Thoracic aorta (tissue), 2 donors: ENCODE measurements at places on chromosomes 3 and 15.

GRCh38 chr15:89827829-89828228, 13.2 kb upstream of the ANPEP start:
- DNase-seq, result no peak

- no peak for DNase-seq
These were observed at the start of gene MAP1A for GRCh38 chr15:43517354-43518196. Gene MAP1A (plus strand): TSS chr15:43517608. CDS start chr15:43521474, 3,866 bp downstream.

- no peak for DNase-seq
These were observed 79.7 kb downstream of the HHLA2 start for GRCh38 chr3:108376026-108376425.

DNA sequence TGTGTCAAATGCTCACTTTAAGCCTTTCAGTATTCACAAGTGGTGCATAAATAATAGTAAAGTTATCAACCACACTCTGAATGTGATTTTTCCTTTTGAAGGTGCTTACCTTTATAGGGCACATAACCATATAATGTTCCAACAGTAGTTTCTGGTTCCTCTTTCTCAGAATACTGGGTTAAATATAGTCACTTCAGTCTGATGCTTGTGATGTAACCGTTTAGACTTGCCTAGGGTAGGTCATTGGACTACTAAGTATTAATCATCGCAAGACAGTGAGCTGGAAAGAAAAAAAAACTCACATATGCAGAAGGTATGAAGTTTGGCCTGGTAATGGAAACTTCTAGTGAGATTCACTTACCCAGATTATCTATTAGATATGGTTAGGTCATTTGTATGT, 1.9 kb downstream of the KBTBD8 start:
- DNase-seq, result no peak

DNA sequence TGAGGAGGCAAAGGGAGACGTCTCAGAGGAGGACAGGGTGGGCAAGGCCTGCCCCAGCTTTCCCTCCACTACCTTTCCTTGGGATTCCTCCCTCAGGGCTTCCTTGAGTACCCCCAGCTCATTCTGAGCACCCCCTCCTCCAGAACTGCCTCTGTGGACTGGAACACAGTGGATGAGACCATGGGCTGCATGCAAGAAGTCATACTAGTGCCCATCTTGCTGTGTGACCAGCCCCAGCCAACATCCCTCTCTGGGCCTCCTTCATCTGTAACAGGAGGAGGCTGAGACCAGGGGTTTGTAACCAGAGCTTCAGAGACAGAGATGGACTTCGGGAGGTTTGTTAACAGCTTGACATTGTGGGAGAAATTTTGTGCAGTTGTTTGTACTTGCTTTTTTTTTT, 25.6 kb downstream of the FEM1B start:
- no peak for DNase-seq

- DNase-seq, result no peak
These were observed 317.3 kb downstream of the TLE3 start for GRCh38 chr15:69780374-69780773.

DNA sequence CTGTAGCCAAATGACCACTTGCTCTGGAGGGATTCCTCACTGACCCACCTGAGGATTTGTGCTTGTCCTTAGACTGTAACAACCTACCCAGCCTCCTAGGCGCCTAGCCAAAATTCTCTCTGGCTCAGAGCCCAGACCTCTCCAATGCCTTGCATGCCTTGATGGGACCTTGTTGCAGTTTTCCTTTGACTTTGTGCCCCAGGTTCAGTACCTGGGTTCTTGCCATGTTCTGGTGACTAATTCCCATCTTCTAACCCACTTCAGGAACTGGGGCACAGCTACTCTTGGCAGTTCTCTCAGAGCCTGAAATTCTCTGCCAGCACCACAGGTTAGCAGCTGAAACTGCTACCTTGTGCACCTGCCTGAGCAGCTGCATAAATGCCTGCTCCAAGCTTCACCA, 27.0 kb upstream of the UBE3A start:
- DNase-seq, result no peak

GRCh38 chr15:65384505-65384894, 6.7 kb upstream of the IGDCC3 start:
- DNase-seq, result no peak

GRCh38 chr3:188440340-188440972, 286.5 kb downstream of the LPP start:
- no peak for DNase-seq

DNA sequence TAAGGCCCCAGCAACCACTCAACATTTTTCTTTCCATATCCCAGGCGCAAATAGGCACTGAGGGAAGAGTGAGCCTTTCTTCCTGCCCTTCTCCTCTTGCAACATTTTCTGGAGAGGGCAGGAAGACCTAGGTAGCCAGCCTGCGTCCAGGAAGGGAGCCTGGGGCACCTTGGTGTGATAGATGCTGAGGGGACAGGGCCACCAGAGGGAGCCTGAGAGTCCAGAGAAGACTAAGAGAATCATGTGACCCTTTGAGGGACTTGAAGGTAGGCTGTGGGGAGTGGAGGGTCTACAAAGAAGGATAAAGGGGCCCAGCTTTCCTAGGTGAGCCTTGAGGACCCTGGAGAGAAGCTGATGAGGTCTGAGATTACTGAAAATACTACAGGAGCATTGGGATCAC, 346.6 kb downstream of the CNTN6 start:
- DNase-seq, result no peak

- no peak for DNase-seq
These were observed 40.1 kb downstream of the ANAPC13 start for GRCh38 chr3:134445636-134446035.

DNA sequence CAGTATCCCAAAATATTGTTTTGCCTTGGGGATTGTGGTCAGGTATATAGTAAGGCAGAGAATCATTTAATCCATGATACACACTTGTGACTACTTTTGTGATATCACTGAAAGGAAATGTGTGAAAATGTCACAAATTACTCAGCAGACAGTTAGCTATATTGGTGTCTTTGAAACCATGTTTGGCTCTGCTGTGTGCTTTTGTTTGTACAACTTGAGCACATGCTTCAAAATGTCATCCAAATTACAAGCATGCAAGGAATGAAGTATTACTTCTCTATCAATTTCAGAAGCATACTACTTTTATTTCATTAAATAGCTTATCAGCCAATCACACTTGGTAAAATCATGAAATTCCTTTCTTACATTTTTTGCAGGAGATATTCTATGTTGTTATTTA, 619.0 kb upstream of the AGTR1 start:
- DNase-seq, result no peak

DNA sequence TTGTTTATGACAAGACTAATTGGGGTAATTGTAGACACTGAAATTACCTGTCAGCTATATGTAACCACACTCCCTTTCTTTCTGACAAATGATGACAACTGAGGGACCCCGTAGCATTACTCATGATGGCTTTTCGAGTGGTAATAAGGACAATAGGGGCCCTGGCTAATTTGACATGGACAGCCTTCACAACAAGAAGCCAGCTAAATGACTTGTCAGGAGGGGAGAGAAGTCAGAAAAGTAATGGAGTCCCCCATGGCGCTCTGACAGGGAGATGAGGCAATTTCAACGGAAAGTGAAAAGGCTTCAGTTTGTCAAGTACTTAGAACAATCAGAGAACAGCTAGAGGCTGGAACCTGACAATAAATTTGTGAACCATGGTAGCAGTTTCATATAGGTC, 177.3 kb downstream of the CDIN1 start:
- no peak for DNase-seq

- no peak for DNase-seq
These were observed 220.4 kb downstream of the IL5RA start for GRCh38 chr3:2889736-2890135.

DNA sequence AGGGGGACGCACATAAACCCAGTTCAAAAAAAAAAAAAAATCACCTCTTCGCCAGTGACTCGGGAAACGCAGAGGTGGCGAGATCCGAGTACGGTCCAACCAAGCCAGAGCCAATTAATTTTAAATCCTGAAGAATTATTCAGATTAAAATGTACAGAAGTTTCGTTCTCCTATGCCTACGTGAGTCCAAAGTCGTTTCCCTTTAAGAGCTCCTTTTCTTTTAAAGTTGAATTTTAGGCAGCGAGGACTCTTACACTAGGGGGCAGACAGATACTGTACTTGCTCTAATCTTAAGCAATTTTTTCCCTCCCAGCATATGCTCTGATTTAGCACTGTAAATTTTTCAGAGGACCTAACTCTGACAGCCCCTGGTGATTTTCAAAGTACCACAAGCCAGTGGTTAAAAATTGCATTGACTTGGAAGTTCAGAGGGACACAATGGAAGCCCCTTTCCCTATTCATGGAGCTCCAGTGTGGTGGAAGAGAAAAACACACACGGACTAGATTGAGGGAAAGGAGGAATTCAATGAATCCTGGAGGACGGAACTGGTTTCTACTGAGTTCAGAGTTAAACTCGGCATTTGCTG, 3.3 kb upstream of the NR2F2 start:
- no peak for DNase-seq

DNA sequence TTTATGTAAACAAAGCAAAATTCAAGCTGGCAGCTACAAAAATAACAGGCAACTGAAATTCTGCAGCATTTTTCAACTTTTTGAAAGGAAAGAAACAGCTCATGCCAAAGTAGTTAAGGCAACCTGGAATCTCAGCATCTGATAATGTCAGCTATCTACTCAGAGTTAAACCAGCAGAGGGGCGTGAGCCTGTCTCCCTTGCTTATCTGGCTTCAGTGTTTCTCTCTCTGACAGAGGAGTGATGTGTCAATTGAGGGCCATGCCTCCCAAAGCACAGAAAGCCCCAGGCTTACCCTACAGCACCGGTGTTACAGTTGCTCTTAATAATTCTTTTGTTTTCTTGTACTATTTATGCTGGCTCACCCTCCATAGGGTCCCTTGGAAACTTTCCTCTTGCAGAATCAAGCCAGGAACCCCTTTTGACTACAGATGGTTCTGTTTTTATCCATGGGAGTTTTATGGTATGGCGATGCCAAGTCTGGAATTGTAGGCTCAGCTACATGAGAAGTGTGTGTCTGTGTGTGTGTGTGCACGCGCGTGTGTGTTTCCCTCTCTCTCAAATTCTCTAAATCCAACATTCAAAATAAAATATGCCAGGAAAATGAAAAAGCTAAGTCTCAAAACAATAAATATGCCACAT, 7.3 kb downstream of the TMEM212 start:
- DNase-seq, result no peak

DNA sequence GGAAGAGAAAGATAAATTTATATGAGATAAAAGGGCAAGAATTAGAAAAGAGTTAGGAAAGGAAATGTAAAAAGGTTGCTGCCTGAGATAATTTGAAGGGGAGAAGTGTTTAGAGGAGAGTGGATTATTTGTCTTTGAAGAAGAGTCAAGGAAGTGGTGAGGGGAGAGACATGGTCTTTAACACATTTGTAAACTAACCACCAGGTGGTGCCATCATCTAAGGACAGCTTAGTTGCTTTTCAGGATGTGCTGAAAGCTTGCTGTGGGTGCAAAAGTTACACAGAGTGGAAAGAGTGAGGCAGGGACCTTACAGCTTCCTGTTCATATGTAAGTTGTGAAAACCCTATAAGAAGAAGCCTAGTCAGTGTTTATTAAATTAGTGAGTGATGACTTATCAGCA, 114.1 kb upstream of the DNAJC19 start:
- no peak for DNase-seq

DNA sequence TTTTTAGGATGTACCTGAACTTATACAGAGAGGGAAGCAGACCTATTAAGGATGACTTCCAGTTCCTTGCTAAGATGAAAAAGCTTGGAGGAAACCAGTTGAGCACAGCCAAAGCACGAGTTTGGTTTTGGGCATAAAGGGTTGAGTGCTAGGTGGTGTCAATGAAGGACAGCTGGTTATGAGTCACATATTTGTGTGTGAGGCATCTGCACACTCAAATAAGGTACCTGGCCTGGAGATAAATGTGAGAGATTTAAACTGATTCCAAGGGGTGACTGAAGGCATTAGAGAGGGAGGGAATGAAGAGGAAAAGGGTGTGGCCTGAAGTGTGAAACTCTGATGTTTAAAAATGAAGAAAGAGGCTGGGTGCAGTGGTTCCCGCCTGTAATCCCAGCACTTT, 486.7 kb downstream of the DIPK2A start:
- DNase-seq, result no peak

DNA sequence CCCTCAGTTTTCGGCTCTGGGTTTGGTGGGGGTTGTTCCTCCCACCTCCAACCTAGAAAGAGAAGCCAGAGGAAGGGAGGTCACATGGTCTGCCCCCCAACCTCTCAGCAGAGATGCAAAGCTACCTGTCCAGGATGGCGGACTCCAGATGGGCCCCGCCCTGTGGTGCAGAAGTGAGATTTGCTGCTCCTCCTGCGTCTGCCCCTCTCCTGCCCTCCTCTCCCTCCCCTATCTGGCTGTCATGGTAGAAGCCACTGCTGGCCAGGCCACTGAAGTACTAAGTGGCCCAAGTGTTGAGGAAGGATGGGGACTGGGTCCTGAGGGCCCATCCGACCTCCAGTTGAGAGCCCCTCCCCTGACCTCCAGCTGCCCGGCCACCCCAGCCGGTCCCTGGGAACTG, 2.1 kb upstream of the SEMA3B start:
- no peak for DNase-seq

DNA sequence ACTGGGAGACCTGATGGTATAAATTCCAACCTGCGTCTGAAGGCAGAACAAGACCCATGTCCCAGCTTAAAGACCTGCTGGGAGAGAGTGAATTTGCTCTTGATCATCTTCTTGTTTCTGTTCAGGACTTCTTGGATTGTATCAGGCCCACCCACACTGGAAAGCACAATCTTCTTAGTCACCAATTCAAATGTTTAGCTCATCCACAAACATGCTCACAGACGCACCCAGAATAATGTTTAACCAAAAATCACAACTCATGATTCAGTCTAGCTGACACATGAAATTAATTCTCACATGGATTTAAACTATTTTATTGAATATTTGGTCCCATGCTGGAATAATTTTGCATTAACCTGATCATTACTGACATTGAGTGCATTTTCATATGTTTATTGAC, 37.8 kb upstream of the GOLGA6L2 start:
- no peak for DNase-seq

GRCh38 chr3:108134555-108134880, 43.7 kb upstream of the CD47 start:
- no peak for DNase-seq

GRCh38 chr3:15205934-15206661, at the start of gene CAPN7:
Gene CAPN7 (plus strand): TSS chr3:15206246. CDS start chr3:15206496, 250 bp downstream.
- peak; percentile 74 for DNase-seq

- peak; percentile 99 for DNase-seq
These were observed at the start of gene ECT2 for GRCh38 chr3:172750368-172751174. Gene ECT2 (plus strand): TSS chr3:172750726. CDS start chr3:172754531, 3,805 bp downstream.
